ENCODE measurements at places on chromosomes 5 and 9.

DNA sequence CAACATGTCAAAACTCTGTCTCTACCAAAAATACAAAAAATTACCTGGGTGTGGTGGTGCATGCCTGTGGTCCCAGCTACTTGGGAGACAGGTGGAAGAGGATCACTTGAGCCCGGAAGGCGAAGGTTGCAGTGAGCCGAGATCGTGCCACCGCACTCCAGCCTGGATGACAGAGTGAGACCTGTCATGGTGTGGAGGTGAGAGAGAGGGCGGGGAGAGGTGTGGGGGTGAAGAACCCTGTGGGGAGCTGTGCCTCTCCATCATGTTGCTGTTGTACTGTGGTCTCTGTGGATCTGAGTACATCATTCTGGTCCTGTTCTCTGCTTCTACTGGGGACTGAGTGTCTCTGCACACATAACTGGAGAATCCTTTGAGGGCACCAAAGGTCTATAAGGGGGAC, 11.3 kb upstream of the SLC34A1 start:
- DNase-seq = no peak

DNA sequence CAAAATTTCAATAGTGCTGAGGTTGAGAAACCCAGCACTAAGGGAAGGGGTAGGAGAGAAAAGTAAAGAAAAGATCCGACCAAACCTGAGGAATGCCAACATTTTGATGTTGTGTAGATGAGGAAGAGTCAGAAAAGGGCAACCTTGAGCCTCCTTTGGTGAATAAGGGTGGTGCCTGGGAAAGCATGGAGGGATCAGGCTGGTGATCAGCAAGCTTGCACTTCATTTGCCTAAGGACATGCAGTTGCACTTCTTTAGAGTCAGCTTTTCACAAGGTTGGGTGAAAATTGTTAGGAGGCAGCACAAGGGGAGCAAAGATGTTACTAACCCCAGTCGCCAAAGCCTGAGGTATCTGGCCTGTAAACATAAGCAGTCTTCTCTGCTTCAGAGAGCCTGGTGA, 20.4 kb downstream of the ATP6V0E1 start:
- DNase-seq = no peak

DNA sequence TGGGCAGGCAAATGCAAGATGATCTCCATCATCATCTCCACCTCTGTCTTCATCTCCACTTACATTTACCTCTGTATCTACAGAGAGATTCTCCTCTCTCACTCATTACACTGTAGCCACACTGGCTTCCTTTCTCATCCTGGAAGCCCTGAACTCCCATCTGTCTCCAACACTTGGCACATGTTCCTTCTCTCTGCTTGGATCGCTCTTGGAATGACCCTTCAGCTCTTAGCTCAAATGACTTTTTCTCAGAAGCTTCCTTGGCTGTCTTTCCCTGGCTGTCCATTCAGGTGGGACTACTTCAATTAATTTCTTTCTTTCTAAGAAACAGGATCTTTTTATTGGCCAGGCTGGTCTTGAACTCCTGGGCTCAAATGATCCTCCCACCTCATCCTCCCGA, 120.0 kb upstream of the KLF4 start:
- DNase-seq = no peak

DNA sequence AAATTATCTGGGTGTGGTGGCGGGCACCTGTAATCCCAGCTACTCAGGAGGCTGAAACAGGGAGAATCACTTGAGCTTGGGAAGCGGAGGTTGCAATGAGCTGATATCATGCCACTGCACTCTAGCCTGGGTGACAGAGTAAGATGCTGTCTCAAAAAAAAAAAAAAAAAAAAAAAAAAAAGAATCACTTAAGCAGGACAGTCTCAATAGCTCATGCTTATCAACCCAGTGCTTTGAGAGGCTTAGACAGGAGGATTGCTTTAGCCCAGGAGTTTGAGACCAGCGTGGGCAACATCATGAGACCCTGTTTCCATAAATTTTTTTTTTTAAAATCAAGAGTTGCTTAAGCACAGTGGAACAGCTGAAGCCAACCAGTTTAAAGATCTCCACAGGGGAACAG, 42.6 kb downstream of the LEAP2 start:
- no peak for DNase-seq
